ENCODE measurements at places on chromosomes 11 and 22. TPM values are rescaled to one million over a fixed set of nuclear protein-coding genes. Genes with fewer than 3 reads are reported as not detected.

DNA sequence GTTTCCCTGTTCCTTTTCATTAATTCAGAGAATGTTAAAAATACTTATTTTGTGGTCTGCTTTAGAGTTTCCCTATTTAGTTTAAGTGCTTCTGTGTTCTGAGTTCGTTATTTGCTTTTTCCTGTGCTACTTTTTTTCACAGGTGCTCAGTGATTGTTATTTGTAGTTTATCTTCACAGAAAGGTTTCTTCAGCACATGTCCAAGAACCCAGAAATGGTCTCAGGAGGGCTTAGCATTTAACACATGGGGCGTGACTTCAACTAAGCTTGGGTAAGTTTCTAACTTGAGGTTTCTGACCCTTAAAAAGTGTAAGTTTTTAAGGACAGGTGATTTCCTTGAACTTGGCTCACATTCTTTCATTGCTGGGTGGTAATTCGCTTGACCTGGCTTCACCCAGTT lies 157.3 kb downstream of the AASDHPPT start:
- no peaks in the 10 kb centered on the region for H3K36me3 ChIP-seq
- H3K27me3 ChIP-seq = no peaks in the 10 kb centered on the region
- H3K27ac ChIP-seq = no peak overlapping the region

The FDX1 gene
- 8.2 TPM for total RNA-seq

The RELT gene
- total RNA-seq = 21.3 TPM

The DCHS1 gene
- total RNA-seq = 0.91 TPM

The LYVE1 gene
- total RNA-seq = not detected

- H3K4me3 ChIP-seq = no peak overlapping the region
- no peaks in the 10 kb centered on the region for H3K4me1 ChIP-seq
- no peak for DNase-seq
Observed at GRCh38 chr11:124285610-124286344, 28.0 kb downstream of the OR8D1 start.

The USP28 gene
- 38.6 TPM for total RNA-seq

DNA sequence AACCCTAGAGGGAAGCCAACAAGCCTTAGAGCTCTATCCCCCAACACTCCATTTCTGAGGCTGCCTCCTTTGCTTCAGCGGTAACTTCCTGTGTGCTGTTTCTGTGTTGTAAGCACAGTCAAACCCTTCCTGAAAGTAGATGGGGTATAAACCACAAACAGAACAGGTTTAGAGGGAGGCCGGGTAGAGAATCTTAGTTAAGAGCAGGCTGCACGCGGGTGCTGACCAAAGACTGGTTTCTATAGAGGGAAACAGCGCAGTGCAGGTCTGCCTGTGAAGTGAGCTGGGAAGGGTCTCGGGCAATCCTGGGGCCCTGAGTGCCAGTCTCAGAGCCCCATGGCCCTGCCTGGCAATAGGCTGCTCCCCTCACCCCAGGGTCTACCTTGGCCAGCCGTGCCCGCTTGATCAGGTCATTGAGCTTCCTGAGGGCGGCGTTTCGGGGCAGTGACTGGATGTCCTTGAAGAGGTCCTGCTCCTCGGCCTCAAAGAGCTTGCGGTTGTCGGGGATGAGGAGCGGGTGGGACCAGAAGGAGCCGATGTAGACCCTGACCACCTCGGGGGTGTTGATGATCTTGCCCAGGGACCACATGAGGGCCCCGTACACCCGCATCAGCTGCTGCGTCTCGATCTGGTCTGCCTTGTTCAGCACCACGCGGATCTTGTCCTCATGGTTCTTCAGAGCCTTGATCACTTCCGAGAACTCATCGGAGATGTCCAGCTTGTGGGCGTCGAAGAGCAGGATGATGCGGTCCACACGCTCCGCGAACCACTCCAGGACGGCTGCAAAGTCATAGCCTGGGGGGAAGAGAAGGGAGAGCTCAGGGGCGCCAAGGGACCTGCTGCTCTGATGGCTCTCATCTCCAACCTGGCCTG lies 15.3 kb upstream of the CDC42BPG start:
- H3K36me3 ChIP-seq = peaks cover 51% of the 10 kb centered on the region
- no peaks in the 10 kb centered on the region for H3K27me3 ChIP-seq
- peak overlapping the region; percentile 95 for H3K27ac ChIP-seq
- DNase-seq = peak; percentile 82

DNA sequence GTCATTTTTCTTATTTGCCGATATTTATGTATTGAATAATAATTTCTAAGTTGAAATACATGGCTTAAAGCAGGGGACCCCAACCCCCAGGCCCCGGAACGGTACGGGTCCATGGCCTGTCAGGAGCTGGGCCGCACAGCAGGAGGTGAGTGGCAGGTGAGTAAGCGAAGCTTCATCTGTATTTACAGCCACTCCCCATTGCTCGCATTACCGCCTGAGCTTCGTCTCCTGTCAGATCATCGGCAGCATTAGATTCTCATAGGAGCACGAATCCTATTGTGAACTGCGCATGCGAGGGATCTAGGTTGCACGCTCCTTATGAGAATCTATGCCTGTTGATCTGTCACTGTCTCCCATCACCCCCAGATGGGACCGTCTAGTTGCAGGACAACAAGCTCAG lies 4.5 kb downstream of the ZMAT5 start:
- DNase-seq = no peak
- H3K4me1 ChIP-seq = peaks cover 14% of the 10 kb centered on the region
- H3K36me3 ChIP-seq = peaks cover under 1% of the 10 kb centered on the region

DNA sequence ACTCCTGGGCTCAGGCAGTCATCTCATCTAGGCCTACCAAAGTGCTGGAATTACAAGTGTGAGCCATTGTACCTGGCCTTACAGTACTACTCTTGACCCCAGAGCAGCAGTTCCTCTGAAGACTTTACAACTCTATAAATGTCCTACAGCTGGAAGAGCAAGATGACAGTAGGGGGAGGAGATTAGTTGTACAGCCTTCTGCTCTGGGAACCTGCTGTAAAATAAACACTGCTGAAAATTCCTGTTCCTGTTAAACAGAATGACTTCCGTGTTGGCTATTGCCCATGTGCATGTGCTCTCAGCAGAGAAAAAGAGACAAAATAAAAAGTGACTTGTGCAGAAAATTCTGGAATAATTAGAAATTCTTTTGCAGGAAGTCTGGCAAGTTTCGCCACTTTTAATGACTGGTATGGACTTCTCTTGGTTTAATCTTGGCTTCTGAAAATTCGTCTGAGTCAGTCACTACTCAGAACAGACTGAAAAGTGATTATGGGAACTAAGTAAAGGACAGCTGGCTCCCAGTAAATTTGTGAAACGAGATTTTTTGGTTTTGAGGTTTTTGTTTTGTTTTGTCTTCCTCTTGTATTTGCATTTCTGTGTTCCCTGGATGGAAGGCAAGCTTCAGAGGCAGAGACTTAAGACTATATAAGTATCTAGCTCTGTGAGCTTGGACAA lies 955.7 kb downstream of the DLG2 start:
- H3K27ac ChIP-seq = no peak overlapping the region
- H3K36me3 ChIP-seq = no peaks in the 10 kb centered on the region
- H3K4me1 ChIP-seq = no peaks in the 10 kb centered on the region
- H3K4me3 ChIP-seq = no peak overlapping the region
- no peaks in the 10 kb centered on the region for H3K27me3 ChIP-seq

GRCh38 chr22:29727131-29727523 lies 7.3 kb downstream of the CABP7 start:
- no peak overlapping the region for H3K27ac ChIP-seq
- no peak overlapping the region for H3K4me3 ChIP-seq
- H3K36me3 ChIP-seq = no peaks in the 10 kb centered on the region
- H3K4me1 ChIP-seq = no peaks in the 10 kb centered on the region

The UCP3 gene
- total RNA-seq = 0.73 TPM

GRCh38 chr11:8531982-8532381 lies 62.0 kb downstream of the STK33 start:
- no peaks in the 10 kb centered on the region for H3K4me1 ChIP-seq
- no peak overlapping the region for H3K4me3 ChIP-seq
- no peak overlapping the region for H3K27ac ChIP-seq
- H3K36me3 ChIP-seq = no peaks in the 10 kb centered on the region

DNA sequence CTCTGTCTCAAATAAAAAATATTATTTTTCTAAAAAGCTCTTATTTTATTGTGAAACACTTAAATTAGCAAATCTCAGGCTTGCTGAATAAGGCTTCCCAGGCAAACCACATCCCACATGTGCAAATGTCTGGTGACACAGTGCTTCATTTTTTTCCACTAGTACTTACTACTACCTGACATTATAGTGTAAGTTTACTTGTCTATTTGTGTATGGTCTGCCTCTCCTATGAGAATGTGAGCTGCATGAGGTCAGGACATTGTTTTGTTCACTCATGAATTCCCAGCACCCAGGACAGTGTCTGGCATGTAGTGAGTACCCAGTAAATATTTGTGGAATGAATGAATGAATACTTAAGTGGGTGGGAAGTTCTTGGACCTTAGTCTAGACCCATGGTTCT lies 103.1 kb downstream of the PTPRJ start:
- DNase-seq = no peak
- H3K36me3 ChIP-seq = peaks cover 7% of the 10 kb centered on the region
- H3K27me3 ChIP-seq = no peaks in the 10 kb centered on the region
- peaks cover 44% of the 10 kb centered on the region for H3K4me1 ChIP-seq
- H3K27ac ChIP-seq = no peak overlapping the region

The OLFML1 gene
- total RNA-seq = not detected

The GAS2 gene
- total RNA-seq = 1.4 TPM

The SCO2 gene
- total RNA-seq = 5.6 TPM

The GRK3 gene
- total RNA-seq = 9.2 TPM

DNA sequence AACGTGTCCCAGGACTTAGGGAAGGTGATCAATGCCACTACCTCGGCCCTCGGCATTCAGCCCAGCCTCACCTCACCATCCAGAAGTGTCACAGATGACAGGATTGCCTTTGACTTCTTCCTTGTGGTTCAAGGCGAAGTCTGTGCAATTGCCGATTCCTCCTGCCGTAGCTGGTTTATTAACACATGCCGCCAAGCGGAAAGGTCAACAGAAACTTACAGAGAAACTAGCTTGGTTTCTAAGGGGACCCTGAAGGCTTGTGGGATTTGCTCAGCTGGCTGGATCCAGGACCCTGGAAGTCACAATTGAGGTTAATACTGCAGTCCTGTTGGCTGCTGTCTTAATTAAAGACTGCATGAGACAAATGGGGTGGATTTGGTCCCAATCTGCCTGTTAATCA lies 65.6 kb downstream of the SHANK2 start:
- H3K27ac ChIP-seq = no peak overlapping the region
- no peak overlapping the region for H3K4me3 ChIP-seq
- no peaks in the 10 kb centered on the region for H3K4me1 ChIP-seq
- no peaks in the 10 kb centered on the region for H3K36me3 ChIP-seq

GRCh38 chr22:46025225-46025972 lies 48.4 kb upstream of the WNT7B start:
- peak; percentile 1 for DNase-seq
- no peak overlapping the region for H3K27ac ChIP-seq
- peaks cover 26% of the 10 kb centered on the region for H3K27me3 ChIP-seq

The CTTN gene
- 41.1 TPM for total RNA-seq

GRCh38 chr11:13486926-13487660 lies 8.7 kb downstream of the PTH start:
- peaks cover 1% of the 10 kb centered on the region for H3K27me3 ChIP-seq
- no peaks in the 10 kb centered on the region for H3K36me3 ChIP-seq
- peak overlapping the region; percentile 50 for H3K4me3 ChIP-seq

The KIRREL3 gene
- total RNA-seq = not detected

DNA sequence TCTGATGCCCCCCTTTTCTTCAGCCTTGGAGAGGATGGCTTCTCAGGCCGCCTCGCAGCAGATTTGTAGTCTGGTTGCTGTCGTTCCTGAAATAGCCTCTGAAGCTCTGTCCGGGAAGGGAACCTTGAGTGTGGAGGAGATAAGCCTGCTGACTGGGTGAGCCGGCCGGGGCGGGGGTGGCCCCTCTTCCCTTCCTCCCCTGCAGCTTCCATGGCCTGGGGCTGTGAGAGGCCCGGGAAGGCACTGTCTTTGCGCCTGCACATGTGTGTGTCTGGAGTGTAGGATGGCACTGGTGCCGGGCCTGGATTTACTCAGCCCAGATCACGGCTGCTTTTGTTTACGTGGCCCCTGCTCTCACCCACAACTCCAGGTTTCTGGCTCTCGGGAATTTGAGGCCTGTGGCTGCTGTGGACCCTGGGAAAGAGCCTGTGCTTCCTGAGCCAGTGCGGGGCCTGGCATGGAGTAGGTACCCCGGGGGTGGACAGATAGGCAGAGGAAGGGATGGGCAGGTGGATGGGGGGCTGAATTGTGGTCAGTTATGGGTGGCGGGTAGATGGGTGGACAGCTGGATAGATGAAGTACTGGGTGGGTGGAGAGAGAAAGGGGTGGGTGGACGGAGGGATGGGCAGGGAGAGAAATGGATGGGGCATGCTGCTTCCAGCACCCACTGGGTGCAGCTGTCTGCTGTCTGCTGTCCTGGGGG lies 16.6 kb downstream of the KCNQ1 start:
- no peak overlapping the region for H3K27ac ChIP-seq
- H3K4me3 ChIP-seq = no peak overlapping the region
- peaks cover 23% of the 10 kb centered on the region for H3K4me1 ChIP-seq
- H3K27me3 ChIP-seq = no peaks in the 10 kb centered on the region
- DNase-seq = no peak
- H3K36me3 ChIP-seq = no peaks in the 10 kb centered on the region

- H3K4me3 ChIP-seq = no peak overlapping the region
- DNase-seq = no peak
- no peak overlapping the region for H3K27ac ChIP-seq
- H3K36me3 ChIP-seq = peaks cover 21% of the 10 kb centered on the region
- H3K4me1 ChIP-seq = peaks cover 15% of the 10 kb centered on the region
- H3K27me3 ChIP-seq = peaks cover 6% of the 10 kb centered on the region
Observed at GRCh38 chr11:66007201-66007634, 4.6 kb upstream of the CST6 start.

The CD3E gene
- 400 TPM for total RNA-seq

DNA sequence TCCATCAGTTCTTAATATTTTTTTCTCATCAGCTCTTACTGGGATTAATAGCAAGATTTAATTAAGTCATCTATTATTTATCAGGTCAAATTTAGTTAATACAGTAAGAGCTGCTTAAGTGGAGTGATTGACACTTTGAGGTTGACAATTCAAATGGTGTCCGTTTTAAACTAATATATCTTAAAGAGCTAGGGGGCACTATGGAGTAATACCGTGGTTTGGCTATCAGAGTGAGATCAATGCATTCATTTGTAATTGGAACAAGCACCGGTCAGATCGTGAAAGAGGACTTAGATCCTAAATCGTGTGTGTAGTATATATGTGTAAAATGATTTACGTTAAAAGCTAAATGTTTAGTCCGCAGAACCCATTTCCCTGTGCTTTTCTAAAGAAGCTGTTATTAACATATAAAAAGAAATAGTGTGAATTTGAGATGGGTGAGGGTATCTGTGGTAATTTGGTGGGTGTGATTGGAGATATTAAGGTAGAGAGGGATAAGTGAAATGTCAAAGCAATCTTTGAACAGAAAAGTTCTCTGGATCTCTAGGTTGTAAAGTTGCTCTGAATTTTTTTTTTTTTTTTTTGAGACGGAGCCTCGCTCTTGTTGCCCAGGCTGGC lies 2.3 kb downstream of the SIK2 start:
- peaks cover 27% of the 10 kb centered on the region for H3K4me1 ChIP-seq
- H3K36me3 ChIP-seq = no peaks in the 10 kb centered on the region
